ENCODE measurements at places on chromosomes 7 and 10.

DNA sequence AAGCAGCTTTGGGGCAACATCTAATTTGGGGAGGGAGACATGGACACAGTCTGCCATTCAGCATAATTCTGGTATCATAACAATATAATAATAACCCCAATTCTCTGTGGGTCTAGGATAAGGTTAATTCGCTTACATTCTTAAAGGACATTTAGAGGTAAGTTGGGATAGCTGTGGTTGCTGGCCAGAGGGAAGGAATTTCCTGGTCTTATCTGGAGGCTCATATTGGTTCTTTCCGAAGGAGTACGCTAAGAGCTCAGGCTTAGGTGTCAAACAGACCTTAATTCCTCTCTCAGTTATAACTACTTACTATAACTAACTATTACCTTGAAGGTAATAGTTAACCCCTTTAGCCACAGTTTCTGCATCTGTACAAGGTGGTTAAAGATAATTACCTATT is 68.8 kb downstream of the SPAG6 start:
- no peak for DNase-seq

DNA sequence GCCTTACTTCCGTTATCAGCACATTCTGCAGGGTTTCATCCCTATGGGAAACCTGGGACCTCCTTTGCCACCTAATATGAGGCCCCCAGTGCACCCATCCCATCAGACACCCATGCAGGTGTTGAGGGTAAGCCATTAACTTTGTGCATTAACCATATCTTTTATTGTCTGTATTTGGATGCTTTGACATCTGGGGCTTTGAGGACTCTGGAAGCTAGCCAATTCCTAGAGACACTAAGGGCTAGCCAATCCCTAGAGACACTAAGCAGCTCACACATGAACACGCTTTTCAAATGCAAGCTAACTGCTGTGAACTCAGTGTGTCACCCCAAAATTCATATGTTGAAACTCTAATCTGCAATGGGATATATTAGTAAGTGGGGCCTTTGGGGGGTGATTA is 272.5 kb upstream of the COBL start:
- DNase-seq, result no peak

DNA sequence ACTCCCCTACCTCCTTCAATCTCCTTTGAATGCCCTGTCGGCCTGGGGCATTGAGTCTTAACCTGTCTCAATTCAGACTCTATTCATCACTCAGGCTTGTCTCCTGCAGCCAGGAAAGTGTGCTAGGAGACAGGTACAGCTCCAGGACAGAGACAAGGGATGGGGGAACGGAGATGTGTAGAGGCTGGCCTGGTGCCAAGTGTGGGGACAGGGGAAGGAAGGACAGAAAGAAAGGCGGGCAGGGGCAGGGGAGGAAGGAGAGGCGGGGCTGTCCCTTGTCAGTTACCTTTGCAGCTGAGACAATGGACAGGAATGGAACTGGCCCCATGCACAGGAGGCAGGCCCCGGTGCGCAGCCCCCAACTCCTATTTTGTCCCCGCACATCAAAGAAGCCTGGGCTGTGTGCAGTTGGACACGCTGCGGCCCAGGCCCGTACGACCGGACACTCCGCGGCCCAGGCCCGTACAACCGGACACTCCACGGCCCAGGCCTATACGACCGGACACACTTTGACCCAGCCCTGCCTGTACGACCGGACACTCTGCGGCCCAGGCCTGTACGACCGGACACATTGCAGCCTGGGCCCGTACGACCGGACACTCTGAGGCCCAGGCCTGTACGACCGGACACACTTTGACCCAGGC is 36.9 kb downstream of the CHST15 start:
- DNase-seq, result no peak

DNA sequence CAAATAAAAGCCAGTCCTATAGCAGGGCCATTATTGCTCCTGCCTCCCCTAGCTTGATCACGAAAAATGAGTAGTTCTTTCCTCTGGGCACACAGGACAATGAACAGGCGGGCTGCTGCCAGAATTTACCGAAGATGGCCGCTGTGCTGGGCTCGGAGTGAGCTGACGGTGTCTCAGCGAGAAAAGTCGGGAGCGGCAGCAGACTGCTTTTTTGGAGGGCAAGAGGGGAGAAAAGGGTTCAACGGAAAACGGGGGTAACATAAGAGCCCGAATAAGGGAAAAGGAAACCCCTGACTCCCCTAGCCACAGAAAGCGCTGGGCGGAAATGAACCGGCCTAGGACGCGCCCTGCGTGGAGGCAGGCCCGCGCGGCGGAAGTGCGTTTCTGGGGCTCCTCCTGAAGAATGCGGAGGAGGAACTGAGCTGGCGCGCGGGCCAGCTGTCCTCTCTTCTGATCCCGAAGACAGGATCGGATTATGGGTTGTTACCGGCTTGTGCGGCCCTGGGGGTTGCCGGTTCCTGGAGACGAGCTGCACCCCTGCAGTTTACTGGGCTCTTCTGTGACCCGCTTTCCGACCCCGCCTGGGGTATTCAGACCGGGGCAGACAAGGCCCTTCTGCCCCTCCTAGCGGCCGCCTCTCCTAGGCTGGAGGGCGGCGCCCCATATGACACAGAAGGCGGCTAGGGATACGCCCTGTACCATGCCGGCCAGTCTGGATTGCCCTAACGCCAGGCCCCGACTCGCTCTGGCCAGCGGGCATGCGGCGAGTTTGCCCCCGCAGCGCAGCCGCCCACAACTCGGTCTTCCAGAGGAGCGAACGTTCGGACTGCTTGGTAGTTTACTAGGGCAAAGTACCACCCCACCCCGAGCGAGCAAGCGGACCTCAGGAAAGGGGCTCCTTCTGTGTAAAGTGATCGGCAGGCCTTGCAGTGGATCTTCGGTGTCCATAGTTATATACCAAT is 30.1 kb upstream of the KMT2E start:
- DNase-seq, result peak; percentile 93

GRCh38 chr7:151428378-151429236 is 11.3 kb downstream of the CRYGN start:
- DNase-seq, result peak; percentile 69

DNA sequence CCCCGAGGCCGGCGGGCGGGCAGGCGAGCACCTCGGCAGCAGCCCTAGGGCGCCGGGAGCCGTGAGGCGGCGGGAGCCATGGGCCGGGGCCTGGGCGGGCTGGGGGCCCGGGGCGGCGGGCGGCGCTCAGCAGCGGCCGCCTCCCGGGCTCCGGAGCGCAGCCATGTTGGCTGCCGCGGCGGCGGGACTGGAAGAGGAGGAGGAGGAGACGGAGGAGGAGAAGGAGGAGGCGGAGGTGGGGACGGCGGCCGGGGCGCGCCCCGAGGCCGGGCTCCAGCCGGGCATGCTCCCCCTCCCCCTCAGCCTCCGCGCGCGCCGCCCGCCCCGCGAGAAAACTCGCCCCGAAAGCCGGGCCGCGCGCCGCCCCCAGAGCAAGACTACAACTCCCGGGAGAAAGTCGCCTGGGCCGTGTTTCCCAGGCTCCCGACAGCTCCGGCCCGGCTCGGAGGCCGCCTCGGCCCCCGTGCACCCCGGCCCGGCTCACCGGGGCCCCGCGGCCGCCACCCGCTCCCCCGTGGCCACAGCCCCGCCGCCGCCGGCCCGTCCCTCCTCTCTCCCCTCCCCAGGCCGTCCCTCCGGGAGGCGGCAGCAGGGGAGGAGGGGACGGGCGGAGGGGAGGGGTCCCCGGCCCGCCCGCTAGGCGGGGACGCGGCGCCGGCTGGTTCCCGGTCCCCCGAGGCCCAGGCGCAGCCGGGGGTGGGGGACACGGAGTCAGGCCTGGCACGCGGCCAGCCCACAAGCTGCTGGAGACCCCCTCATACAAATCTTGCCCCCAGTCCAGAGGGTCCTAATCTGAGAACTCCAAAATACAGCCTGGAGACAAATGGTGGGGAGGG is at the start of gene DLG5:
DLG5 (minus strand) TSS at position 190 of the 836 bp plus-strand sequence. CDS start 235 bp downstream, outside the sequence.
- peak; percentile 83 for DNase-seq

DNA sequence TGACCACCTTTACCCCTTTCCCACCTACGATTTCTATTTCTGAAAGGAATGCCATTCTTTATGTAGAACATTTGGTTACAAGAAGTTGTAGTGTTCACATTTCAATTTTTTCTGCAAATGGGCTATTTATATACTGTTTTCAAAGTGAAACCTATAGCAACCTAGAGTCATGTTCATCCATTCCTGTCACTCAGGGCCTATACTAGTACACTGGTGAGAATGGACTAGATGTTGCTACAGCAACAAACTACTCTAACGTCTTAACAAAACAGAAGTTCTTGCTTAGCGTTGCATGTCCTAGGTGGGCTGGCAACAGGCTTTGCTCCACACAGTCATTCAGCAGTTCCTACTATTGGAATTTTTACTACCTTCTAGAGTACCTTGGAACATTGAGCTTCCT is 16.3 kb downstream of the CASD1 start:
- no peak for DNase-seq

DNA sequence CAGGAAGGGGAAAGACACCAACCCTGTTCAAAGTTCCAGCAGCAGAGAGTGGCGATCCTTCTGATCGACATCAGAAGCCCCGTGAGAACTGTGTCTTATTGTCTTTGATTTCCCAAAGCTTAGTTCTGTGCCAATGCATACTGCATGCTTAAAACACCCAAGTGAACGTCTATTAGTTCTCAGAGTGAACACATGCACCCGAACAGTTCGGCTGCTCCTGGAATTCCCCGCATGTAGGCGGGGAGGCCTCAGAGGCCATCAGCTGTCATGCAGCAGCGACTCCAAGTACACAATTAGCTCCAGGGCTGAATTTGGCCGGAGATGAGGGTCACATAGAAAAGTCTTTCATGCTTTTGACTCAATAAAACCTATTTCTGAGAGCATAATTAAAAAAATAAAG is 276.9 kb downstream of the ZMYND11 start:
- DNase-seq, result no peak

GRCh38 chr10:77513781-77514331 is 123.8 kb downstream of the KCNMA1 start:
- DNase-seq, result peak; percentile 87

DNA sequence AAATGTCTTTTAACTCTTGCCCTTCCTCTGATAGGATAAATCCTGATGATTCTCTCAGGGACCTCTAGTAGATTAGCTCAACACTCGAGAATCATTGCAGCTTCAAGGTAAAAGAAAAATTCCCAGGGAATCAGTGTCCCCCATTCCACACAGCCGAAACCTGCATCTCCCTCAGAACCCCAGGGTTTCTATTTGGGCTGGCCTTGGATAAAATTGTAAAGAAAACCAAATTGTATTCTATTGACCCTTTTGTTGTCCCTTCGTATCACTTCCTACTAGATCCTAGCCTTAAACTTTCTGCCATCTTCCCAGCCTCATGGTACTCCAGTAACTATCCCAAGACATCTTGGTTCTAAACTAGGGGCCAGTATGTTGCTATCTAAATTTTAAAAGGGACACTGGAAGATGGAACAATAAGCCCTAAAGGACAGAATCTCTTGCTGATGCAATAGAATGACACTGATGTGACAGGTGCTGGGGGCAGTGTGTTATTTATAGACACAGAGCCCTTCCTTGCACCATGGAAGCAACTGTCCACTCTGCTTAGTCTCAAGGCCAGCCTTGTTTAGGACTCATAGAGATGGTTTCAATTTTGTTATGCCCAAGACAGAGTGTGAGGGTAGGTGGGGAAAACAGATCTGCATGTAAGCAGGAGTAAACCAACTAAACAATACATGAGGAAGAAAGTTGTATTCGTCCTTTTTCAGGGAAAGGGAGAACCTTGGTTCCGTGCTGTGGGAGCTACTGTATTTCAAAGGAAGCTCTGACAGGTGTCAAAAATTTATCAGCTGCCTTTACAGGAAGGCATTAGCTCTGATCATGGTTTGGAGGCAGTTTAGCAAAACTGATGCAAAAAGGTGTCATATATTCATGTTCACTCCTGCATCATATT is 7.6 kb downstream of the ASB15 start:
- no peak for DNase-seq

- DNase-seq, result no peak
Observed at GRCh38 chr10:3568983-3569382, 216.0 kb downstream of the KLF6 start.

GRCh38 chr10:131944976-131945695 is 36.6 kb downstream of the BNIP3 start:
- DNase-seq, result no peak

- DNase-seq, result no peak
Observed at GRCh38 chr7:134004829-134005505, 122.2 kb upstream of the LRGUK start.

- DNase-seq, result no peak
Observed at GRCh38 chr10:114431414-114432135, 27.3 kb upstream of the AFAP1L2 start.

DNA sequence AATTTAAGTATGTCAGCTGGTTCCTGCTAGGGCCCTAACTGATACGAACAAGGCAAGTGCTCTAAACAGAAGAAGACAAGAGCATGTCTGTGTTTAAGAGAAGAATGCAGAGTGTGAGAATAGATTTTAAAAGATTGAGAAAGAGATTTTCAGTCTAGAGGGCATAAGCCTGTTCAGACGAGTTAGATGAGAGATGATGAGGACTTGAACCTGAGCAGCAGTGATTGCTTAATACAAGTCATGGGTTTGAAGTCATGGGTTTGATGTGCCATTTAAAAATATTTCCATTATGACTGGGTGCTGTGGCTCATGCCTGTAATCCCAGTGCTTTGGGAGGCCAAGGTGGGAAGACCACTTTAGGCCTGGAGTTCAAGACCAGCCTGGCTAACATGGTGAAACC is 108.9 kb upstream of the PLXDC2 start:
- no peak for DNase-seq

DNA sequence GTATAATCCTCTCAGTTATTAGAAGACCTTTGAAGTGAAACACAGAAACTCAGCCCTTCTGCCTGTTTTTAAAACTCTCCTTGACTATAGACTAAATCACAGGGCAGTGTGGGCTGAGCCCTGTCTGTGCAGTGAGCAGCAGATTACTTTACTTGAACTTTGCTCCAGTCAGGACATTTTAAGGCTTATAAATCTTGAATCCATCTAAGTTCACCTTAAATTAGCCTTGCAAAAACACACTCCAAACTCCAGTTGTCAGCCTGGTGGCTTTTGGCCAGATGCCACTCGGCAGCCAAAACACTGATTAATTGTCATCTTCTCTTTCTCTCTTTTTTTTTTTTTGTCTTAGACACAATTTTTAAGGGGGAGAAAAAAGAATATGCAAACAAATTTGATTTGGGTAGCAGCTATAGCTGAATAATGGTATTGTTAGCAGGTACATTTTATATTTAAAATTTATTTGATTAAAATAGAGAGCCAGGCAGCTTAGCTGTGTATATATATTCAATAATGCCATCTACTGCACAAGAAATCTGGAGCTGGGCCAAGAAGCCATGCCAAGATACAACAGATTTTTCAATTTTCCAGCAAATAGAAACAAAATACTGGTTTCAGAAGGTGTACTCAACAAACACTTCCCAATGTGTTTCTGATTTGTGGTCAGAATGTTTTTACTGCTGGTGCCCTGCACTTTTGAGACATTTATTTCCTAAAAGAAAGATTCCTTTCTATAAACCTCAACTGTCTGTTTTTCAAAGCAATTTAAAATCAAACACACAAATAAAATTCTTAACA is 247.7 kb downstream of the TFEC start:
- peak; percentile 36 for DNase-seq

GRCh38 chr7:55549457-55549856 is 22.8 kb downstream of the VOPP1 start:
- no peak for DNase-seq

- DNase-seq, result no peak
Observed at GRCh38 chr7:140593672-140593982, 47.0 kb downstream of the DENND2A start.

GRCh38 chr10:11876805-11877590 is 53.8 kb downstream of the PROSER2 start:
- no peak for DNase-seq

GRCh38 chr7:22584179-22584578 is 84.2 kb upstream of the STEAP1B start:
- DNase-seq, result no peak

All from right hindlimb (tissue), 1 donor.